NCI-H1417 treated with DMSO at 0.1 percent for 48 hours (cell line): ENCODE measurements at places on chromosomes 5 and 9.

- no peak for DNase-seq
These were observed at the start of gene CXXC5 for GRCh38 chr5:139648205-139649081. CXXC5 (plus strand) TSS chr5:139648349; CDS start chr5:139680524, 32,175 bp downstream.

- DNase-seq, result no peak
These were observed 75.9 kb downstream of the AUH start for GRCh38 chr9:91285729-91286353.

DNA sequence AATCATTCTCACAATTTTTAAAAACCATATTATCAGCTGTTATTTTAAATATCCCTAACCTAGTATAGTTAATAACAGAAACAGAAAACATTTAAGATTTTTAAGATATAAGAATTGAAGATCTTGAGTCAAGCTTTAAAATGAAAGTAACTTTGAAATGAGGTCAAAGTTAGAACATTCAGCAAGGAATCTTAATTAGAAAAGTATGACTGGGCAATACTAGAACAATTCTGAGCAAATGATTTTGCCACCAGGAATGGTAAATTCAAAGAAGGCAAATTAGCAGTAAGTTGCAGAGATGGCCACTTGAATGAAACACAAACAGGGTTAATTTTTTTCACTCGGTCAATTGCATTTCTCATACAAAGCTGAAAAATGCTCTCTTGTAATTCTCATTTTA lies 117.9 kb downstream of the NXNL2 start:
- DNase-seq, result no peak

DNA sequence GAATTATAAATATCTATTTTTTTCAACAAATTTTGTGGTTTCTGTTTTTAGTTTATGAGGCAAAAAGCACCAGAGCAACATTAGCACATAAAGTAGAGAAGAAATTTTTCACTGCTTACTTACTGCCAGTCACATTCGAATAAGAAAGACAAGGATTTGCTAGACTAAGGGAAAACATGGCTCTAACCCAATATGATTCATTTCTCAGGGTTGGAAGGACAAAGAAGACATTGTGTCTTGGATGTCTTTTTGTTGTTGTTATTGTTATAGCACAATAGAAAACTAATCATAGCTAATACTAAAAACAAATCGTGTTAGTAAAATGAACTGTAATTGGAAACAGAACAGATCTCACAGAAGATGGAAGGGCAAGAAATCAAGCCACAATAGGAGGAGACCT lies 90.9 kb upstream of the SLCO6A1 start:
- no peak for DNase-seq

- no peak for DNase-seq
These were observed 40.7 kb upstream of the PPP3R2 start for GRCh38 chr9:101635473-101635872.

- DNase-seq, result no peak
These were observed 57.9 kb upstream of the RICTOR start for GRCh38 chr5:39132128-39132447.

GRCh38 chr9:38205279-38205678 lies 136.3 kb upstream of the SHB start:
- DNase-seq, result no peak

DNA sequence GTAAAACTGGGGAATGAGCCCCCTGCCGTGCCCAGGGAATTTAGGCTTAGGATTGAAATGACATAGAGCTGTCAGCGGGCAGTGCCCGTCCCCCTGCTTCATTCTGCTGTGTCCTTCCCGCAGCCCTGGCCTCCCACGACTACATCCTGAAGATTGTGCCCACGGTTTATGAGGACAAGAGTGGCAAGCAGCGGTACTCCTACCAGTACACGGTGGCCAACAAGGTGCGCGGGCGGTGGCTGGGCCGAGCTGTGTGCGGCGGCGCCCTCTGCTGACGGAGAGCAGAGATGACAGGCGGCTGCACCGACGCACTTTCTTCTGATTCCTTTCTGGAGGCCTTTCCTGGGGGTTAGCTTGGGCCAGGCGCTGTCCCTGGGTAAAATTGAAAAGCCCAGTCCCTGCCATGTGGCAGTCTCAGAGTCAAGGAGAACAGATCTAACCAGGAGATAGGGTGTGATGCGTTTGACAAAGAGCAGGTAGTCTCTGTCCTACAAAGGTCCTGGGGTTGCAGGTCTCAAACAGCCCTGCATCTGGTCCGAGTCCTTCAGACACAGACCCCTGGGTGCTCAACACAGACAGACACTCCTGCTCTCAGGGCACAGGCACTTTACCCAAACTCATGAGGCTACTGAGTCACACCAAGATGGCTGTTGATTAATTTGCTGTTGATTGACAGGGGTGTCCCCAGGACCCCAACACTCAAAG lies 26.8 kb upstream of the RPL26L1 start:
- DNase-seq, result no peak

DNA sequence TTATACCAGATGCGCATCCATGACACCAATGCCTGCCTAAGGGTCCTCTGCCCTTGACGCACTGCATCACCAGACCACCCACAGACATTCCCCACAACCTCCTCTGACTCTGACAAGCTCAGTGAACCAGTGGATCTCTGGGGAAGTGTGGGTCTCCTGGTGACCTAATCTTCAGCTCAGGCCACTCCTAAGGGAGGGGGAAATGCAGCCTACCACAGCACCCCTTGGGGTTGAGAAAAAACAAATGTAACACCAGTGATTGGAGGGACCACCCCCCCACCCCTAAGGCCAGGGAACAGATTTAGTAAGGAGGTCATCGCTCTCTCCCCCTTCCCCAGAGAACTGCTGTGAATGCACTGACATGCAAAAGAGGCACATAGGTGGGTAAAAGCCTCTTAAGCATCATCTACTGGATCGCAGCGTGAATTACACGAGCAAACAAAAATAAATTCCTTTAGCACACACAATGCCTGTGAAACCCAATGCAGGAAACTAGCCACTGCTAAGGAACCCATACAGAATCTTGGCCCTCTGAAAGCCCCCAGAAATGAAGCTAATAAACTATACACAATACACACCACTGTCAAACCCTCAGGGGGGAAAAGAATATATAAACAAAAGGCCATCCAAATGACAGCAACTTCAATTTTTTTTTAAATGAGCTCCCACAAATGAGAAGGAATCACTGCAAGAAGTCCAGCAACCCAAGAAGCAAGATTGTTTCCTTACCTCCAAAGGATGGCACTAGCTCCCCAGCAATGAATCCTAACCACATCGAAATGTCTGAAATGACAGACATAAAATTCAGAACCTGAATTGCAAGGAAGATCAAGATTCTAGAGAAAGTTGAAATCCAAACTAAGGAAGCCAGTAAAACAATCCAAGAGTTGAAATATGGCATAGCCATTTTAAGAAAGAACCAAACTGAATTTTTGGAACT lies 513.7 kb upstream of the PTGER4 start:
- no peak for DNase-seq

DNA sequence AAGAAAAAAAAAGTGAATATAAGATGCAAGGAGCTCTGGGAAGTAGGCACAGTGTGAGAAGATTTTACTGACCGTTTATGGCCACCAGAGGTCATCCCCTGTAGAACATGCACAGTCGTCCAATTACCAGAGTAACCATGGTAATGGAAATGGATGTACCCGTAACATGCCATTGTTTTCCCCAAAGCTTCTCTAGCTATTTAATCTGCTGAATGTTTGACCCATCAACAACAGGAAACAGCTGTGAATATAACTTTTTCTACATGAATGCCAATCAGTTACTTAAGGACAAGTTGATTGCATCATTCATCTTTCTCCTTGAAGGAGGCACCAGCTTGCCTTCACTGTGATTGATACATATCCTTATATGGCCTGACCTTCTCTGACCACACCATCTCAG lies 1967.0 kb upstream of the CDH9 start:
- DNase-seq, result no peak

DNA sequence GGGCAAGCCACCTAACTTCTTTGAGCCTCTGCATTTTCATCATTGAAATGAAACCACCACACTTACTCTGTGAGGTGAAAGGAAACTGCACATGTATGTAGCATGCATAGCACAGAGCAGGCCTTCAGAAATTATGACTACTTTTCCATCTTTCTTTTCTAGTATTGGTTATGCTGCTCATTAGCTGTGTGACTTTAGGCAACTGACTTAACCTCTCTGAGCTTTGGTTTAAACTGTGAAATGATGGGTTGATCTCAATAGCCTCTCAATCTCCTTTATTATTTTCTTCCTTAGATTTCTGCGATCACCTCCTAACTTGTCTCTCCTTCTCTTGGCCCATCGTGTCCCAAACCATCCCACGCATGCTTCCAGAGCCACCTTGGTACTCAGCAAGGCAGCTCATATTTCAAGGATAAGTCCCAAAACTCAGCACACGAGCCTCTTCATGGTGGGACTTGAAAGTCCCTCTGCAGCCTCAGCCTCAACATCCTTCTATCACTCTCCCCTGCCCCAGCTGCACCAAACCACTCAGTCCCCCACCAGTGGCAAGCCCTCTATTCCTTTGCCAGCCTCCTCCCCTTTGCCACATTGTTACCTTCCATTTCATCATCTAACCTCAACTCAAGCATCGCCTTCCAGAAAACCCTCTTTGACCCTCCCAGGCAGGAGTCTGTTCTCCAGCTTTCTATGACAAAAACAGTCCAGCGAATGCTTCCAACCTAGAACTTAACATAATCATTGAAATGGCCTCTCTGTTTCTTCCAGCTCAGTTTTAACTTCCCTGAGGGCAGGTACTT lies 60.3 kb upstream of the DNAH5 start:
- DNase-seq, result no peak

- no peak for DNase-seq
These were observed 33.1 kb downstream of the RAB3C start for GRCh38 chr5:58615972-58616371.

- DNase-seq, result no peak
These were observed 19.1 kb upstream of the ADCY2 start for GRCh38 chr5:7376871-7377270.

DNA sequence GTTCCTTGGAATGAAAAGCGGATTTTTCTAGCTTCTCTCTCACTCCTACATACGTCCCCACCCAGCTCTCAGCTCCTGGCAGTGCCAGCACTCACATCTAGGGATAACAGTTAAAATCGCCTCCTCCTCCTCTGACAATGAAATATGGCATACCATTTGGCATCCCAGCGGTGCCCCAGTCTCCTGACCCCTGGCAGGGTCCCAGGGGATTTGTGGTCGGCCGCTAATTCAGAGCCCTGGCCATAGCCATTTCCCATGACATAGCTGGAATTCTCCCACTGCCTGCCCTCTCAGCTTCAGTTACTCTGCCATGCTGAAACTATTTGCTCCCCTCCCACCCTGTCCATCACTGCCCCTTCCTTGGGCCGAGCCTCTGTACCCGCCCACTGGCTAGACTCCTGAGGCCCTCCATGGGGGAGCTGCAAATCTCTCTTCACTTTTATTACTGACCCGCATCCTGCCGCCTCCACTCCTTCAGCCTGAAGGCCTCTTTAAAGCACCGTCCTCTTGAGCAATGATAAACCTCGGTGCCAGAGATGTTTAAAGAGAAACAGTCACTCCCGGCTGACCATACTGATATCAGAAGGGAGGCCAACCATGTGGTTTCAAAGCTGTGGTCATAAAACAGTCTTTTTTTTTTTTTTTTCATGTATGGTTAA lies 139.8 kb downstream of the SLIT3 start:
- DNase-seq, result no peak

DNA sequence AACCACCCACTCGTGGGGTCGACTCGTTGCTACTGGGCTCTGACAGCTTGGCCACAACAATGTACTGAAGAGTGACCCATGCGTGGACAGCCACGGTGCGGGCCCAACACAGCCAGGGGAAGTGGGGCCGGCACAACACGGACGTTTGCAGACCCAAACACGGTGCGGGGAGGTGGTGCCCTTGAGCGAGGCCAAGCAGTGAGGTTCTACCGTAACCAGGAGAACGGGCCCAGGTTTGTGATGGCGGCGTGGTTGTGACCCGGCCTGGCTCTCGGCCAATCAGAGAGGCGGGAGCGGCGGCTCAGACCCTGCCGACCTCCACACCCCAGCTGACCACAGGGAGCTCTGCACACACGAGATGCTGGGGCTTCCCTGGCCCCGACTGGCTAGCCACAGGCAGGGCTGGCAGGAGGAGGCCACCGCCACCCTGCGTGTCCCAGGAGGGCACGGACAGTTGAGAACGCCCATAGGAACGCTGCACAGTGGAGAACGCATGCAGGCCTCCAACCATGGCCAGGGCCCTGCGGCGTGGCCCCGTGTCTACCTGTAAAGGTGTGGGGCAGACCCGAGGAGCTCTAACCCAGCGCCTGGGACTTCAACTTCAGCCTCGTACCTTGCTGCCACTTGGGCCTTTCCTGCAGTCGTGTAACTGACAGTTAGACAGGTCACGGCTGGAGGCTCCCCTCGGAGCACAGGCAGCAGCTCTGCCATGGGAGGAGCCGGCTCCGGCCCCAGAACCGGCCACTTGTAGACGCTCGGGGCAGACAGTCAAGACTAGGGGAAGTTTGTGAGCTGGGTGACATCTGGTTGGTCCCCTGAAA lies 13.7 kb downstream of the BRD3 start:
- DNase-seq, result no peak

- no peak for DNase-seq
These were observed 9.3 kb upstream of the CAST start for GRCh38 chr5:96652769-96653454.

DNA sequence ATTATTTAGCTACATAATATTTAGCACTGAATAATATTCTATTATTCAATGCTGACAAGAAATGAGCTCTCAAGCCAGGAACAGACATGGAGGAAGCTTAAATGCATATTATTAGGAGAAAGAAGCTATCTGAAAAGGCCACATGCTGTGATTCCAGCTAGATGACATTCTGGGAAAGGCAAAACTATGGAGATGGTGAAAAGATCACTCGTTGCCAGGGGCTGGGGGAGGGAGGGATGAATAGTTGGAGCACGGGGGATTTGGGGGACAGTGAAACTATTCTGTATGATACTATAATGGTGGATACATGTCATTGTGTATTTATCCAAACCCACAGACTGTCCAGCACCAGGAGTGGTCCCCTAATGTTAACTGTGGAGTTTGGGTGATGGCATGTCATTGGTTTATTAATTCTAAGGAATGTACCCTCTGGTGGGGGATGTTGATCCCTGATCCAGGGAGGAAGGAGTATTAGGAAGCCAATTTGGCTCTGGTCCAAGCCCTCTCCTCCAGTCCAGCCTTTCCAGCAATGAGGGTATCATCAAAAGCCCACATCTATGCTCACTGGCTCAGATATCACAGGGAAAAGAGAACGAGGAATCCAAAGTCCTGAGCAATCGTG lies 162.5 kb downstream of the COL23A1 start:
- no peak for DNase-seq

GRCh38 chr9:92711146-92711545 lies 41.2 kb upstream of the IPPK start:
- DNase-seq, result no peak

DNA sequence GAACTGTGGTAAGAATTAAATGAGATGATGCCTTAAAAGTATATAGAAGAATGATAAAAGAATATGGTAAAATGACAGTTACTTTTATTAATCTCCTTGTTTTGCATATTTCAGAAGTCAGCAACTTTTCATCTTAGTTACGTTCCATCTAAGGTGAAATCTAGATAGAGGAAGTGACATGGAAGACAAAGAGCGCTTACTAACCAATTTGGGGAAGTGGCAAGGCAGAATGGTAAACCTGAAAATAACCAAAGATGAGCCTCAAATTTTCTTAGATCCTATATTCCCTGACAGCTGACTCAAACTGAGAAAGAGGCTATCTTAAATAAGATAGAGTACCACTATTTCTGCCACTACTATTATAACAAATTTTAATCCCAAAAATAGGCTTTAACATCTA lies 52.5 kb downstream of the FGF10 start:
- no peak for DNase-seq

- no peak for DNase-seq
These were observed 271.6 kb downstream of the PLK2 start for GRCh38 chr5:58188262-58188651.

GRCh38 chr5:173302546-173303155 lies 25.6 kb downstream of the STC2 start:
- DNase-seq, result no peak
